Anterior cingulate cortex (tissue), 58 donors: ENCODE measurements at places on chromosomes 7 and 10.

GRCh38 chr10:593901-594457, 95.5 kb downstream of the DIP2C start:
- no peak for DNase-seq

DNA sequence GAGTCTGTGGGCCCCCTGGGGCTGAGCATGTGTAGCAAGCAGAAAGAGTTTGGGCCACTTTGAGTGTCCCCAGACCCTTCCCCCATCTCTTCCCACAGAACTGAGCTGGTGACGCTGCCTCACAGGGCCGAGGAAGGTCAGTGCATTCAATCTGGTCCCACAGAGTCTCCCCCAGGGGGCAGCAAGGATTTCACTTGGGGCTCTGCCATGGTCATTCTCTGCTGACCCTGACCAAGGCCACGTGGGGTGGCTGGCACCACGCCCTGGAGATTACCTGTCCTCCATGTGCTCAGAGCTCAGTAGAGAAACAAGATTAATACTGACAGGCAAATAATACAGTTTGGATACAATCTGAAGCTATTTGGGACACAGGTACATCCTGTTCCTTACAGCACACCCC, 30.2 kb downstream of the ADRA2A start:
- DNase-seq: no peak

DNA sequence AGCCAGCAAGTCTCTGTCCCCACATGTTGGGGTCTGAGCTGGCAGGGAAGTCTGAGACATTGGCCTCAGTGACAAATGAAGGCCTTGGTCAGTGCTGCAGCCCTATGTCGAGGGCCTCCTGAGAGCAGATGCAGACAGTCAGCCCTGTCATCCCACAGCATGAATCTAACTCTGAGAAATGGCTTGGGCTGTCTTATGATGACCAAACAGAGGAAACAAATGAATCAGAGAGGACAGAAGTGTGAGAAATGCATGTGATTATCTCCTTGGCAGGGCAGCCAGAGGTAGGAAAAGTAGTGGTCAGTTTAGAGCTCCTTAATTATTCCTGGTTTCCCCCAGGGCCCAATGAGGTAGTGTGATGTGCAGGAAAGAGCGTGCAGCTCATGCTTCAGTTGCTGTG, 287.6 kb downstream of the SORCS3 start:
- no peak for DNase-seq

- DNase-seq: no peak
Observed at GRCh38 chr7:139618482-139619366, 95.2 kb downstream of the CLEC2L start.

GRCh38 chr10:125084614-125085257, 75.6 kb downstream of the CTBP2 start:
- no peak for DNase-seq
